ENCODE measurements at places on chromosomes 11 and 22.

- no peak for DNase-seq
These were observed 449.3 kb downstream of the OPCML start for GRCh38 chr11:133082841-133083488.

- DNase-seq: peak; percentile 82
These were observed 174.4 kb downstream of the MAML2 start for GRCh38 chr11:96168623-96169022.

DNA sequence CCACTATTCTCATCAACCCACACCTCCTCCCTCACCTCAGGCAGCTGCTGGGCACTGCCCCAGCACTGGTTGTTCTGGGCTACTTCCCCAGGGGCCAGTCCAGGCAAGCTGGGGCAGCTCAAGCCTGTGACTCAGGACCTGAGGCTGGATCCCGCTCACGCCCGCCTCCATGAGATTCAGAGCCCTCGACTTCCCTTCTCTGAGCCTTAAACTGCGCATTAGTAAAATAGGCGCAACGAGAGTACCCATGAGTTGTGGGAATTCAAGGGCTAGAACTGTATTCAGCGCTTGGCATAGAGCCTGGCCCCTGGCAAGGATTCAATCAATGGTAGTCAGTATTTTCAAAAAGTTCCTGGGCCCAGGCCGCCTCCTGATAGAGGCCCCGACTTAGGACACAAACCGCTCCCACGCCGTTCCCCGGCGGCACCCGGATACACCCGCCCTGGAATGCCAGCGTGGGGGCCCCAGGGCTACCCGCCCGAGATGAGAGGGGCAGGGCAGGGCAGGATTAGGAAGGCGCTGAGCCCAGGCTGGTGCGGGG lies 723 bp upstream of the CD82 start:
- DNase-seq: peak; percentile 57

DNA sequence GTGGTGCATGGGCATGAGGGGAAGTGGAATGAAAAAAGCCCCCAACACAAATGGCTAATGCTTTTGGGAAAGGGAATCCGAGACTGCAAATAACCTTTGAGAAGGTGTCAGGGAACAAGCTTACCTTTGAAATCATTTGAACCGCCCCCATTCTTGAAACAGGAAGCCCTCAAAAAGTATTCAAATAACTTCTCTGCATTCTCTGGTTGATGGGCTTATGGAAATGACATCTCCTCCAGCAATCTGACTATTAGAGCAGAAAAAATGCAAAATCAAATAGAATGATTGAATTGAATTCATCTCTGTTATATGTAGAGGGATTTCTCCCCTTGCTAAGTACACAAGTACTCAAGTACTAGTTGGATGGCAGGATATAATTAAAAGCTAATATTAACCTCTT lies 409.9 kb downstream of the TMEM135 start:
- DNase-seq: no peak

- DNase-seq: no peak
These were observed 2.3 kb upstream of the RAD9A start for GRCh38 chr11:67389477-67389876.

DNA sequence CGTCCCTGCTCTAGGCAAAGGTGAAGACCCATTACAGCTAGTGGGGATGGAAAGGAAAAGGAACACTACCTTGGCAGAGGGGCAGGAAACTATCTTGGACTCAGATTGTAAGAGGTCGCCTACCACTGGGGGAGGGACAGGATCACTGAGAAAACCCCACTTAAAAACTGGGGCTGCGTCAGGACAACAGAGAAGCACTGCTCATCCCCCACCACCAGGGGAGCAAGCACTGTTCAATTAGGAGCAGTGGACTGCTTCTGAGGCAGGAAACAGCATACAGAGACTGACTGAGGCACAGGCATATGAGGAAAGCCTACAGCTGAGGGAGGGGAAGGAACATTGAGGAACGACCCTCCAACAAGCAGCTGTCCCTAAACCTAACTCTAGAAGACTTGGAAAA lies 20.8 kb upstream of the DLAT start:
- DNase-seq: no peak

DNA sequence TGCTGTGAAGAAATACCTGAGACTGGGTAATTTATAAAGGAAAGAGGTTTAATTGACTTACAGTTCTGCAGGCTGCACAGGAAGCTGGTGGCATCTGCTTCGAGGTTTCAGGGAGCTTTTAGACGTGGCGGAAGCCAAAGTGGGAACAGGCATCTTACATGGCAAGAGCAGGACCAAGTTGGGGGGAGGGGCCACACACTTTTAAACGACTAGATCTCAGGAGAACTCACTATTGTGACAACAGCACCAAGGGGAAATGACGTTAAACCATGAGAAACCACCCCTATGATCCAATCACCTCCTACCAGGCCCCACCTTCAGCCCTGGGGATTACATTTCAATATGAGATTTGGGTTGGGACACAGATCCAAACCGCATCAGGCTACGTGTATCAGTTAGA lies 11.1 kb upstream of the SCGB1D4 start:
- DNase-seq: no peak

GRCh38 chr11:79932612-79933011 lies 491.8 kb upstream of the TENM4 start:
- no peak for DNase-seq

- no peak for DNase-seq
These were observed 38.4 kb downstream of the NF2 start for GRCh38 chr22:29641700-29642330.

GRCh38 chr22:25119609-25120008 lies 80.0 kb upstream of the CRYBB3 start:
- DNase-seq: no peak

DNA sequence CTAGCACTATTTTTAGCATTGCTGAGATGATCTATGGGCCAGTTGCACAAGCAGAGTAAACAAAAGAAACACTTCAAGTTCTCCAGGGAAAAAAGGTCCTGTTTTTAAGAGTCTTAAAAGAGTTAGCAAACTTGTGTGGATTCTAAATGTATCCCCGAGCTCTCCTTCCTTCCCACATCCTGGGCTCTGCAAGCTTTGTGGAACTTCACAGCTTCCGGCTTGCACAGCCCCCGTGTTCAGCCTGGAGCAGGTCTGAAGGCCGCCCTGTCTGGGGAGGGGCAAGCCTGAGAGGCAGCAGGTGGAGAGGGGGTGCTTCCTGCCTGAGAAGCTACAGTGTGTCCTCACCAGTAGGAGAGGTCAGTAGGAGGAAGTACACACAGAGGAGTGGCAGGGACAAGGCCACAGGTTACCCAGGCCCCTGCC lies 35.1 kb upstream of the SUSD2 start:
- DNase-seq: peak; percentile 53

- no peak for DNase-seq
These were observed 23.9 kb downstream of the IGLL5 start for GRCh38 chr22:22911327-22912134.
